ENCODE measurements at places on chromosomes 1 and 21. TPM values are rescaled to one million over a fixed set of nuclear protein-coding genes. Genes with fewer than 3 reads are reported as not detected.
A peak's percentile ranks its signal among the peaks of the same experiment; 100 is the strongest.

Gene KCNH1
- polyA plus RNA-seq, result 0.25 TPM

Gene RGS4
- 8.1 TPM for polyA plus RNA-seq

Gene ARHGEF2
- 51.2 TPM for polyA plus RNA-seq

Gene BEST4
- polyA plus RNA-seq, result 6.1 TPM

Gene FCRLB
- 0.60 TPM for polyA plus RNA-seq

Gene KDM1A
- 84.0 TPM for polyA plus RNA-seq

Gene LAD1
- polyA plus RNA-seq, result 96.4 TPM

DNA sequence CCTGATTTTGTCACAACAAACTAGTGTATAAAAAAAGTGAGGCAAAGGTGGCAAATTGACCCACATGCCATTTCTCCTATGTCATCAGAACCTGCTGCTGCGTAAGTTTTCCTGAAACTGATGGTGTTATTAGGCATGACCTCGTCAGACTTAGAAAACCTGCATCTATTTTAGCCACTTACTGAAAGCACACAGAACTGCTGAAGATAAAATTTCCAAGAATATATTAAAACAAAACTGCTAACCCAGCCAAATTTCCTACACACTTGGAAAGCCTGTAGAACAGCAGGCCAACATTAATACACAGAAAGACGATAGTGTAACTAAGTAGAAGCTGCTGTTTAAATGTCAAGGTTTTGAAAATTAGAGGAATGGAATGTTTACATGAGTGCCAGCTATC lies 674.5 kb upstream of the CXADR start:
- H3K27ac ChIP-seq, result no peak overlapping the region
- no peaks in the 10 kb centered on the region for H3K36me3 ChIP-seq
- H3K4me1 ChIP-seq, result no peaks in the 10 kb centered on the region
- no peak for DNase-seq

DNA sequence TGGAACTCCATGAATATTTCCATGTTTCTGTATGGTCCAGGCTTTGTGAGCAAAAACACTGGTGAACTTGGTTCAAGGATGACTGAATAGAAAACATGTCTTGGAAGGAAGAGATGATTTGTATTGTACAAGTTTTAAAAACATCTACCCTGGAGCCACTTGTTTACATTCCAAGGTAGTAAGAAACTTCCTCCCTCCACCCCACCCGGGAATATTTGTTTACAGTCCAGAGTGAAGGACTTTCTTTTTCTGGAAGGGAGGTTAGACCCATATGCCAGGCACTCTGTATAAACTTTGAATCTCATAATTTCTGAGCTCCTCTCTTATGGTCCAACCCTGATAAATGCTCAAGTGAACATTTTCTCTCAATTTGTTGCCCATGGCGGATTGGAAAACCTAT lies 323.3 kb upstream of the LYPLAL1 start:
- no peak overlapping the region for H3K27ac ChIP-seq
- no peaks in the 10 kb centered on the region for H3K4me1 ChIP-seq
- H3K36me3 ChIP-seq, result no peaks in the 10 kb centered on the region

- H3K27ac ChIP-seq, result peak overlapping the region; percentile 52
- no peak overlapping the region for H3K4me3 ChIP-seq
- no peaks in the 10 kb centered on the region for H3K27me3 ChIP-seq
Observed at GRCh38 chr1:230271300-230272035, 154.7 kb downstream of the PGBD5 start.

DNA sequence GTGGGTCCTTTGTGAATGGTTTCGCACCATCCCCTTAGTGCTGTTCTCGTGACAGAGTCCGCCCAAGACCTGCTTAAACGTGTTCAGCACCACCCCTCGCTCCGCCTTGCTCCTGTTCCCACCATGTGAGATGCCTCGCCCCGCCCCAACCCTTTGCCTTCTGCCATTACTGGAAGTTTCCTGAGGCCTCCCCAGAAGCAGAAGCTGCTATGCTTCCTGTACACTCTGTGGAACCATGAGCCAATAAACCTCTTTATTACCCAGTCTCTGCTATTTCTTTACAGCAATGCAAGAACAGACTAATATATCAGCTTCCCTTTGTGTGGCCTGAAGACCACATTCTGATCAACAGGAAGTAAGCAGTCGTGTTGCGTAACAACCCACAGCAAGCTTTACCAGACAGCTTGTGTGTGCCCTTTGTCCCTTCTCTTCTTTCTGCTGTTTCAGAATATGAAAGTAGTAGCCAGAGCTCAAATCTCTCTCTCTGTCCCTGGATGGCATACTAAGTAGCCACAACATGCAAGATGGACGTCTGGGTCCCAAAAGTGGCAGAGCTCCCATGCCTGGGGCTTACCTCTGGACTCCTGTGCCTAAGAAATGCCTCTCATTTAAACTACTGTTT lies 14.1 kb downstream of the HENMT1 start:
- H3K4me1 ChIP-seq, result peaks cover 18% of the 10 kb centered on the region
- no peak overlapping the region for H3K4me3 ChIP-seq
- peak; percentile 97 for DNase-seq
- H3K27me3 ChIP-seq, result no peaks in the 10 kb centered on the region

- H3K4me1 ChIP-seq, result peaks cover 26% of the 10 kb centered on the region
- H3K4me3 ChIP-seq, result no peak overlapping the region
- no peak overlapping the region for H3K27ac ChIP-seq
- no peaks in the 10 kb centered on the region for H3K36me3 ChIP-seq
- no peaks in the 10 kb centered on the region for H3K27me3 ChIP-seq
Observed at GRCh38 chr1:203354246-203354645, 3.3 kb upstream of the FMOD start.

DNA sequence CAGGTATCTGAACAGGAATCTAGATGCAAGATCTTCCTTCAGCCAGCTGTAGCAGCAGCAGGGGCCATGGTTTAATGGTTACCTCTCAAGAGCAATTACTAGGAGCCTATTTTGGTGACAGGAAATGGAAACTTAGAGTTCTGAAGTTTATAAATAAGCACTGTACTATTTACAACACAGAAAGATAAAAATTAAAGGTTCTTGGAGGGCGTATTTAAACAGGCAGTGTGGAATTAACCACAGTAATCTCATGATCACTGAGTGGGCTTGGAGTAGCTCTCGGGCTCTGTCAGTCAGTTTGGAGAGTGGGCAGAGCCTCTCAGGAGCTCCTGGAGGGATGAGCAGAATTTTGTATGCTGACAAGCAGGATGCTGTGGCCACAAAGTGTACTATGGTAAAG lies 10.2 kb upstream of the FCRL5 start:
- no peak overlapping the region for H3K27ac ChIP-seq
- H3K36me3 ChIP-seq, result no peaks in the 10 kb centered on the region

DNA sequence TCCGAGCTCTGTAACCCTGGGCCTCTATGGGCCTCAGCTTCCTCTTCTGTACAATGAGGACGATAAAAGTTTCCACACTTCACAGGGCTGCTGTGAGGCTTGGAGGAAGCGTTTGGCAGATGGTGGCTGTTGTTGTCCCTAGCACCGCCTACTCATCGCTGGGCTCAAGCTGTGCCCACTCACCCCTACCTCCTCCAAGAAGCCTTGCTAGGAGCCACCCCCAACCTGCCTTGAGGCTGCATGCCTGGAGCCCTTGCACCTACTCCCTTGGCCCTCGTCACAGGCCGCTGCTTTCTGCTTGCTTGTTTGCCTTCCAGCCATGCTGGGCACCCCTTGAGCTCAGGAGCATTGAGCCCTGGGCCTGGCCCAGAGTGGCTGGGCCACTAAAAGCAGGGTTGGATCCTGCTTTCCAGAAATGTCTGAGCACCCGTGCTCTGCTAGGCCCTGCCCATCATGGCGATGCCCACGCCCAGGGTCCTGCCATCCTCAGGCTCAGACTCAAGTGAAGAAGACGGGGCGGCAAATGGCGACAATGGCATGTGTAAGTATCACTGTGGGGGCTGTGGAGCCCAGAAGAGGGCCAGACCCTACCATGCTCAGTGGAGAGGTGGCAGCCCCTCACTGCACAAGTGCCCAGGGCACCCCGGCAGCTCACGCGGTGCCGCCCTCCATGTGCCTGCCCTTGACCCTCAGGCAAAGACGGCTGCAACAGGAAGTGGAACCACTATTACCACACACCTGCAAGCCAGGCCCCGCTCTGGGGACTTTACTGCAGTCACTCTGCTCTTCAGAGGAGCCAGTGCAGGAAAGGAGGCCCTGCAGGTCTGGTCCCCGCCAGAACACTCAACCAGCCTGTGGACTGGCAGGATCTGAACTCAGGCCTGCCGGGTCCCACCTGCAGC lies 9.5 kb downstream of the SH3BGRL3 start:
- H3K27me3 ChIP-seq, result no peaks in the 10 kb centered on the region
- no peak for DNase-seq
- H3K4me3 ChIP-seq, result no peak overlapping the region
- H3K36me3 ChIP-seq, result peaks cover 16% of the 10 kb centered on the region
- peaks cover 4% of the 10 kb centered on the region for H3K4me1 ChIP-seq

DNA sequence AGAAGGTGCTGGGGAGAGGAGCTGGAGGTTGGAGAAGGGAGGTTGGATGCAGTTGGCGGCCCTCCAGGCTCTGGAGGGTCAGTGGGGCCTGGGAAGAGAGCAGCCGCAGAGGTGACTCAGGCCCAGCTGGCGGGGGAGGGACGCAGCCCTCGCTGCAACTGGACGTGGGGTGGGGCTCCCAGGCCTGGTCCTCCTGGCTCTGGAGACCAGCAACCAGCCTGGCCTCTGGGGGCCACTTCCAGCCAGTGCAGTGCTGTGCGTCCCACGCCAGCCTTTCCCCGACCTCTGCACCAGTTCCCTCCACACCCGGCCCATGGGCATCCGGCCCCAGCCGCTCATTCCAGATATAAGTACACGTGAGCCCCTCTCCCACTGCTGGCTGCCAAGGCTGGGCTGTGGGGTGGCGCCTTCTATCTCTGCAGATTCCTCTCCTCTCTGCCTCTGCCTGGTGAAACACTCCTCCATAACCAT lies 38.0 kb upstream of the COL18A1 start:
- H3K27me3 ChIP-seq, result no peaks in the 10 kb centered on the region
- H3K4me1 ChIP-seq, result peaks cover 4% of the 10 kb centered on the region
- DNase-seq, result no peak
- no peaks in the 10 kb centered on the region for H3K36me3 ChIP-seq

- H3K27me3 ChIP-seq, result no peaks in the 10 kb centered on the region
- H3K27ac ChIP-seq, result no peak overlapping the region
- H3K4me1 ChIP-seq, result no peaks in the 10 kb centered on the region
Observed at GRCh38 chr21:35163411-35163810, 114.3 kb upstream of the RUNX1 start.

- no peak for DNase-seq
- no peaks in the 10 kb centered on the region for H3K36me3 ChIP-seq
- H3K27me3 ChIP-seq, result no peaks in the 10 kb centered on the region
- H3K4me1 ChIP-seq, result no peaks in the 10 kb centered on the region
- H3K27ac ChIP-seq, result no peak overlapping the region
Observed at GRCh38 chr1:227869851-227870305, 54.4 kb downstream of the PRSS38 start.

GRCh38 chr1:100832694-100833428 lies 61.8 kb downstream of the EXTL2 start:
- no peaks in the 10 kb centered on the region for H3K4me1 ChIP-seq
- no peak for DNase-seq
- H3K27ac ChIP-seq, result no peak overlapping the region
- H3K36me3 ChIP-seq, result no peaks in the 10 kb centered on the region
- no peak overlapping the region for H3K4me3 ChIP-seq

GRCh38 chr1:164602101-164602422 lies 43.1 kb downstream of the PBX1 start:
- DNase-seq, result peak; percentile 90
- peaks cover 28% of the 10 kb centered on the region for H3K36me3 ChIP-seq
- no peak overlapping the region for H3K4me3 ChIP-seq
- peaks cover 26% of the 10 kb centered on the region for H3K4me1 ChIP-seq
- peak overlapping the region; percentile 78 for H3K27ac ChIP-seq

DNA sequence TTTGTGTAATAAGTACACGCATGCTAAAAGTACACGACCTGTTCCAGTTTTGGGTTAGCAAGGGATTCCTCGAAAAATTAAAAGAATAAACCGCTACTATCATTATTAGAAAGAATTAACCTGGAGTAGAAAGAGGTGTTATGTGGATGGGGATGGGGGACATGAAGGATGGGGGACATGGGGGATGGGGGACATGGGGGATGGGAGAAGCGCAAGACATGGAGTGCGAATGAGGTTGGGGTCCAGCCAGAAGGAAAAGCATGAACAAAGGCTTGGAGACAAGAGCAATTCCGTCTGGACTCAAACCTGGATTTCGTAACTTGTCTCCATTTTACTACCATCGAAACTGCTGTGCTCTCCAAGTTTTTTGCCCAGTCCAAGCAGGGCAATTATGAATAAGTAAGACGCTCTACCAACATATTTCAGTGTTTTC lies 591 bp upstream of the KDM1A start:
- H3K4me1 ChIP-seq, result no peaks in the 10 kb centered on the region
- H3K4me3 ChIP-seq, result peak overlapping the region; percentile 99
- H3K27me3 ChIP-seq, result no peaks in the 10 kb centered on the region

- no peaks in the 10 kb centered on the region for H3K36me3 ChIP-seq
- H3K4me3 ChIP-seq, result no peak overlapping the region
- no peak for DNase-seq
- H3K27ac ChIP-seq, result no peak overlapping the region
Observed at GRCh38 chr1:245493029-245493428, 338.2 kb downstream of the KIF26B start.

DNA sequence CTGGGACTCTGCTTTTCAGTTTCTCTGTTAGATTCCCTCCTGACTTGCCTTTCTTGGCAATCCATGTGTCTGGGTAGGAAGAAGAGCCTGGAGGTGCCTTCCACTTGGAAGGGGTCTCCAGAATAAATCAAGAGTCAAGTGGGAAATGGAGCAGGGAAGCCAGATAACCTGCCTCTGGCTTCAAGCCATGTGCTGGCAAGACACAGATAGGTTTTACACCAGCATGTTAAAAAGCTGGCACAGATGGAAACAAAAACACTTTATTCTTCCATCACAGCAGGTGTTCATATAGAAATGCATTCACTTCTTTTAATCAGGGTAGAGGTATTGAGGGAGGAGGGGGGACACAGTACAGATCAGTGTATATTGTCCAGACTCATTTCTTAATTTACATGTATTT lies 356.9 kb upstream of the RUNX1 start:
- DNase-seq, result no peak
- no peak overlapping the region for H3K4me3 ChIP-seq
- no peaks in the 10 kb centered on the region for H3K36me3 ChIP-seq
- H3K27me3 ChIP-seq, result no peaks in the 10 kb centered on the region

DNA sequence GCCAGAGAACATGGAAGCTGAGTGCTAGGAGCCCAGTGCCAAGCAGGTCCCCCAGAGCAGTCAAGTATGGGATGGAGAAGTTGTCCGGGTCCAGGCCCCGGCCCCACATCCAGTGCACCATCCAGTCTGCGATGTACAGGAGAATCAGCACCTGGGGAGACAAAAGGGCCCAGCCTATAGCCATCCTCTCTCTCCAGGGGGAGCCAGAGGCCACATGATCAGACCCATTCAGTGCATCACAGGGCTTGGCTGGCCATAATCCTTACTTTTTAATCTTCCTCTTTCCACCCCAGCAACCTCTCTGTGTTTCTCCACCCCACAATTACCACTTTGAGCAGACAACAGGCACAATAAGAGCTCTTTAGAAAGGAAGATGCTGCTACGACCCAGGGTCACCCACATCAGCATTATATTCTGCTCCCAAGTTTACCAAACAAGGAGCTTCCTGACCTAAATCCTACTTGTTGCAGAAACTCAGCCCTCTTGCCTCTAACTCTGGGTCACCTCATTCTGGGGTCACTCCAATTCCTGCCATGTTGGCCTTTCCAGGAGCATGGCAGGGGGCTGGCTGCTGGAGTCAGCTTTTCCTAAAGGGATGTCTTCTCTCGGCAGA lies 16.4 kb upstream of the RAB29 start:
- peak; percentile 35 for DNase-seq
- no peak overlapping the region for H3K4me3 ChIP-seq
- peaks cover 8% of the 10 kb centered on the region for H3K36me3 ChIP-seq
- peaks cover 7% of the 10 kb centered on the region for H3K4me1 ChIP-seq

Data from large intestine (tissue), 12 donors.